Left forelimb (tissue), 1 donor: ENCODE measurements at places on chromosomes 5 and 9.
A peak's percentile ranks its signal among the peaks of the same experiment; 100 is the strongest.

GRCh38 chr5:175652741-175653663 lies 4.9 kb upstream of the HRH2 start:
- DNase-seq = no peak

GRCh38 chr5:9294793-9295465 lies 250.9 kb downstream of the SEMA5A start:
- no peak for DNase-seq

DNA sequence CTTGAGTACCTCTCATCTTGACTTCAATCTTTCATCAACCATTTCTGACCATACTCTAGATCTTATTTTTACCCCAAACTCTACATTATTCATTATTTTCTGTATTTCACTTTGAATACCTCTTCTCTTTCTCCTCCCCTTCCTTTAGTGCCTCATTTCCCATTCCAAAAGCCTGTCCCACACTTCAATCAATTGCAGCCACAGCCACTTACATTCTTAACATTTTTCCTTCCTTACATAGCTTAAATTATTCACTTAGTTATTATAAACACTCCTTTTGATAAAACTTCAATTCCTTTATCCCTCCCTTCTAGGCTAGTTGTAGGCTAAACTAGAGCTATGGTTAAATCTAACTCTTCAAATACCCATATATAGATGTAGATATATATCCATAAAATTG lies 344.0 kb downstream of the PRR16 start:
- DNase-seq = no peak

- DNase-seq = no peak
These were observed 240.2 kb upstream of the GLRA1 start for GRCh38 chr5:152164860-152165259.

DNA sequence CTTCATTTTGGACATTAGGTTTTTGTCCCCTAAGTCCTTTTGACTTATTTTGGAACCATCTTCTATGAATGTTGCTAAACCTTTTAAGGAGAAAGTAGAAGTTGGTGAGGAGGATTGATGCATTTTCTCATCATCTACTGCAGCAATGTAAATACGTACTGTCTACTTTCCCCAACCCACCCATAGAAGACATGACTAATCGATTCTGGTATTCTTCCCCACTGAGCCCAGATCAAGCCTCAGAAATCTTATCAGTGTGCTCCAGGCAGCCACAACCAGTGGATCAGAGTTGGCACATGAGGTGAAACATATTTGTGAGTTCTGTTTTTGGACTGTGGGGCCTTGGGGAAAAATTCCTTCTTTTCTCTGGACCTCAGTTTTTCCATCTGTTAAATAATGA lies 57.7 kb downstream of the FGF18 start:
- no peak for DNase-seq

GRCh38 chr9:71349218-71349617 lies 227.8 kb upstream of the TRPM3 start:
- no peak for DNase-seq

- no peak for DNase-seq
These were observed 544.2 kb upstream of the DAP start for GRCh38 chr5:11305245-11305644.

- DNase-seq = no peak
These were observed 141.3 kb downstream of the IRX1 start for GRCh38 chr5:3736926-3737325.

DNA sequence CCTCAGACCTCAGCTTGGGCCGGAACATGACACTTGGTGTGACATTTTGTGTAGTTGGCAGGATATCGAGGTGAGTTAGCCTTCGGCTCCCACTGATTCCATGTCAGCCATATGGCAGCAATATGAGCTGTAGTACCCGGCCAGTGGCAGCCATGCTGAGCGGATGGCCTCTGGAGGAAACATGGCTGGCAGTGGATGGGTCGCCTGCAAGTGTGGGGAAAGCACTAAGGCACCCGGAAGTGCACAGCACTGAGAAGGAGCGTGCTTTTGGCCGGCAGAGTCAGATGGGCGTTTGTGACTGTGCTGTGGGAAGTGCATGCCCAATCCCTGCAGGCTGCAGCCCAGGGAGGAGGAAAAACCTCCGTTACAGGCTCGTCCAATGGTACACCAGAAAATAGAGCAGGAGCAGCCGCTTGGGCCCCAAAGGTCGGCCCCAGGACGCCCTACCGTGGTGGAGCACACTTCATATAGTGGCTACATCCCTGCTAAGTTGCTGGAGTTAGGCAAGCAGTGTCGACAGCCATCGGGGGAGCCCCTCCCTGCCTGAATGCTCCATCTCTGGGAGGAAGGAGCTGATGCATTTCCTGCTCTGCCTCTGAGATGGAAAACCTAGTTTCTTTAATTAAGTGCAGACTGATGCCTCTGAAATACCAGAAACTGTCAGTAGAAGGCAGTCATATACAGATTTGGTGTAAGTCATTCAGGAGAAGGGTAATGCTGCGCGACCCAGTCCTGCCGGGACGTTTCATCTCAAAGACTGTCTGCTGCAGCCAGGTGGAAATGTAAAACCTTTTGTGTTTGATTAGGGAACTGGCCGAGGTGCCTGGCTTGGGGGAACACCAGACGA lies 2185.8 kb upstream of the ACO1 start:
- no peak for DNase-seq

GRCh38 chr9:72812559-72813111 lies 140.2 kb downstream of the ALDH1A1 start:
- DNase-seq = peak; percentile 68

- no peak for DNase-seq
These were observed 112.5 kb upstream of the CD180 start for GRCh38 chr5:67308988-67309688.

DNA sequence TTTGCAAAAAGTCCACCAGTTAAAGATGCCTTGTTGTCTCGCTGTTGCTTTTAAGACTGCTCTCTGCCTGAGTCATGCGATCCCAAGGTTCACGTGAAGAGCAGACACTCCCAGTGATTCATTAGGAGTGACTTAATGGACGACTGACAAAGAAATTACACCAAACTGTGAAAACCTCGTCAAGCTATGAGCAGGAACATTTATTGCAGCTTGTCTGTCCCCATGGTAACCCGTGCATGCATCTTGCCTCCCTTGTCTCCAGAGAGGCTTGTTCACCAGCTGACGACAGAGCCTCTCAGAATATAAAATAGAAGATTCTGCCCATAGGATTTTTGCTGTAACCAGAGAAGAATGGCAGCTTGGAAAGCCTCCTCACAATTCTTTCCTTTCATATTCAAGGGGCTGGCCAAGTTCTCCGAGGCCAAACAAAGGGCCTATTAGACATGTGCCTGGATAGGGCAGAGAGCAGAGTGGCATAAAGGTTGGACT lies 352.7 kb downstream of the SPOCK1 start:
- DNase-seq = no peak

DNA sequence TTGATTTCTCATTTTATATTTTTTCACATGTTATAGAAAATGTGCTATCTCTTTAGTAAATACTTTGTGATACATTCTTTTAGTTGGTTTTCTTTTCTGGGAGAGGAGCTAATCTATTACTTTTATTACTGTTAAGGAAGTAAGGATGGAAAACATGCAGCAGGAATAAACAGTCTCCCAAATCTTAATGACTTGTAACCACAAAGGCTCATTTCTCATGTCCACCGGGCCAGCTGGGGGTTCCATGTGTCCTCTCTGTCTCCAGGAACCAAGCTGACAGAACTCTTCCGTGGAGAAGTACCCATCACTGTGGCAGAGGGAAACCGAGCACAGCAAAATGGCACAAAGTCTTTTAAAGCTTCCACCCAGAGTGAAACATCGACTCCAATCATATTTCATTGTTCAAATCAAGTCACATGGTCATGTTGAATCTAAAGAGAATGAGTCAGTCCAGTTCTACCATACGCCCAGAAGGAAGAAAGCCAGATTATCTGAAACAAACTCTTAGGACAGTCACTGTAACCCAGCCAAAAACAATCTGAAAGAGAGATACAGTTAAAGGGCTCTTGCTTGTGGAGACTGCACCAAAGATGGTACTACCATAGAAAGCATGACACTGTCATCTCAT lies 97.1 kb upstream of the CDH6 start:
- no peak for DNase-seq
